Cardiac muscle cell (in vitro differentiated cells and primary cell): ENCODE measurements at places on chromosomes 6 and 20. TPM values are rescaled to one million over a fixed set of nuclear protein-coding genes. Genes with fewer than 3 reads are reported as not detected.

Gene C6orf132
- total RNA-seq: 1.7 and 2.7 TPM in 2 replicates

Gene GPSM3
- 16.7 and 18.0 TPM in 2 replicates for total RNA-seq

Gene BPIFB1
- total RNA-seq: not detected in 2 replicates

Gene KCNK16
- total RNA-seq: not detected in 2 replicates

Gene HLA-DQB1
- total RNA-seq: 0.18 and 7.2 TPM in 2 replicates

Gene B3GAT2
- total RNA-seq: 0.28 and 0.92 TPM in 2 replicates

Gene SMLR1
- not detected in 2 replicates for total RNA-seq

Gene NKAPL
- total RNA-seq: not detected in 2 replicates

Gene EYS
- under 0.01 and 0.04 TPM in 2 replicates for total RNA-seq

Gene SPTLC3
- 2.2 and 2.6 TPM in 2 replicates for total RNA-seq

Gene ROS1
- total RNA-seq: not detected in 2 replicates

Gene TOX2
- 0.09 TPM in 1 of 2 replicates, not detected in the other for total RNA-seq

Gene SLC2A10
- 15.6 and 20.1 TPM in 2 replicates for total RNA-seq

Gene CAGE1
- total RNA-seq: 0.09 TPM in 1 of 2 replicates, not detected in the other

Gene PNPLA1
- not detected in 2 replicates for total RNA-seq

Gene OPRM1
- not detected in 2 replicates for total RNA-seq

Gene MTFR2
- total RNA-seq: 1.3 and 4.9 TPM in 2 replicates

Gene PRR18
- 0.12 and 0.92 TPM in 2 replicates for total RNA-seq

Gene BPIFB2
- not detected in 2 replicates for total RNA-seq

Gene AHCY
- 229 and 263 TPM in 2 replicates for total RNA-seq

Gene CRISP3
- total RNA-seq: not detected in 2 replicates

Gene SYNDIG1
- total RNA-seq: 1.7 and 2.5 TPM in 2 replicates

Gene HCK
- not detected in 2 replicates for total RNA-seq

Gene FAM83C
- 0.49 TPM in 1 of 2 replicates, not detected in the other for total RNA-seq

Gene RWDD2A
- 5.6 and 5.9 TPM in 2 replicates for total RNA-seq

Gene DDX43
- total RNA-seq: not detected in 2 replicates

Gene MYB
- total RNA-seq: 0.21 and 0.56 TPM in 2 replicates

Gene C20orf141
- not detected in 2 replicates for total RNA-seq

Gene CRISP2
- total RNA-seq: not detected in 2 replicates

Gene UBD
- not detected in 2 replicates for total RNA-seq

Gene GJA10
- not detected in 2 replicates for total RNA-seq

Gene SAMD5
- 0.04 and 0.12 TPM in 2 replicates for total RNA-seq

Gene DDO
- total RNA-seq: 0.27 and 0.32 TPM in 2 replicates

Gene SNPH
- 8.1 and 14.6 TPM in 2 replicates for total RNA-seq

Gene BANF2
- total RNA-seq: not detected in 2 replicates

Gene GPR6
- not detected in 2 replicates for total RNA-seq

Gene PHACTR3
- 0.14 and 17.0 TPM in 2 replicates for total RNA-seq

Gene NCR2
- total RNA-seq: not detected in 2 replicates

Gene JPH2
- total RNA-seq: 154 and 205 TPM in 2 replicates

Gene CST3
- 256 and 300 TPM in 2 replicates for total RNA-seq

Gene LY6G6C
- not detected in 2 replicates for total RNA-seq

Gene NXT1
- total RNA-seq: 27.4 and 39.1 TPM in 2 replicates

Gene ZNF512B
- 41.6 and 45.8 TPM in 2 replicates for total RNA-seq

Gene HAO1
- total RNA-seq: not detected in 2 replicates

Gene COL10A1
- 0.21 TPM in 1 of 2 replicates, not detected in the other for total RNA-seq

Gene ACOT13
- total RNA-seq: 29.0 and 30.7 TPM in 2 replicates

Gene ARFGEF2
- 20.5 and 20.6 TPM in 2 replicates for total RNA-seq

Gene CTCFL
- total RNA-seq: 0.09 TPM in 1 of 2 replicates, not detected in the other

Gene CDSN
- total RNA-seq: not detected in 2 replicates

Gene PAX1
- total RNA-seq: not detected in 2 replicates
